ENCODE measurements at places on chromosomes 2 and 18.

- DNase-seq = no peak
These were observed 654 bp upstream of the ASB1 start for GRCh38 chr2:238425979-238426567.

DNA sequence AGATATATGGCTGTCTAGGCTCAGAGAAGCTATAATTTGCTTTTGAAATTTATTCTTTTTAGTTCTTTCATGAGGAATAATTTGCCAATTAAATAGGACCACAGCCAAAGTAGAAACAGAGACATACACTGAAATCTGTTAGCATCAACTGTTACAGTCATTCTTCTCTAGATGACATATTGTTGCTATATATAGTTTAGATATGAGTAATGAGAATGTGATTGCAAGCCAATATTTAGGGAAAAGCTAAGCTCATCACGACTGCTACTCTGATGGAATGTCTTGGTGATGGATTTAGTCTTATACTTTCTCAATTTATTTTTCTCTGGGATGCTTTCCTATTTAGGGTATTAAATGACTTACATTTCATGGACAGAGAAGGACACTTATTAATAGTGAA is 259.1 kb downstream of the LNPK start:
- no peak for DNase-seq

DNA sequence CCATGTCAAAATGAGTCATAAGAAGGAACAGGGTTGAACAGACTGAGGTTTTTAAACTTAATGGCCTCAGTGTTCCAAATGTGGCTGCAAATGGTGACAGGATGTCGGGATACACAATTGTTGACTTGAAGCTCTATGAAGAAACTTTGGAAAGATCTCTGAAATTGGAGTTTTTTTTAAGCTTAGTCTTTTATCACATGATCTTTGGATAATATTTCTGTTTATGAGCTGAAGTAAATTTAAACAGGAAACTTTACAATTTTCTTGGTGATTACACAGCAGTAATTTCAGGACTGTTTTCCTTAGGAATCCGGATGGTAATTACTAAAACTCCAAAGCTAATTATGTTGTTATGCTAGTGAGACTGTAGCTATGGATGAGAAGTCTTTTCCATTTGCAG is 199.1 kb upstream of the NRXN1 start:
- no peak for DNase-seq

DNA sequence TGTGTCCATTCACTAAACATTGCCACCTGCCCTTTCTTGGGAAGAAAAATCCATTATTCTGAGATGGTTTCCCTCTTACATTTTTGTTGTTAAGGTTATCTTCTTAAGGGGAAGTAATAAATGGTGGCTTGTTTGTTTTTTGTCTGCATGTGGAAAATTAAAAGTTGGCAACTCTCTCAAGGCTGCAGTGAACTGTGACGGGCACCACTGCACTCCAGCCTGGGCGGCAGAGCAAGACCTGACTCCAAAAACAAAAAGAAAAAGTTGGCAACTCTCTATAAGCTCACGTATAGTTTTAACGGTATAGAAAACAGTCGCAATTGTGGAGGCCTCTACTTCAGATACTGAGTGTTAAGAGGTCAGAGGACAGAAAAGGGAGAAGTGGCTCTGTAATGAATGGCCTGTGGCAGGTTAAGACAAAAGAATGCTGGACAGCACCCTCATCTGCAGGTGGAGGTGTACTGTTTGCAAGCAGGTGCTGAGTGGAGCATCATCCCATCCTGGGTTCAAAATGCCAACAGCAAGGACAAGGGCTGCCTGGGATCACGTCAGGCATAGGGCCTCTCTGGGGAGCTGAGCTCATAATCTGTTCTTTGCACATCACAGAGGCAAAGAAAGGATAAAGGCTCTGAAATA is 16.7 kb downstream of the L3MBTL4 start:
- DNase-seq = no peak

- no peak for DNase-seq
These were observed 234.6 kb upstream of the SIX3 start for GRCh38 chr2:44706681-44707553.

DNA sequence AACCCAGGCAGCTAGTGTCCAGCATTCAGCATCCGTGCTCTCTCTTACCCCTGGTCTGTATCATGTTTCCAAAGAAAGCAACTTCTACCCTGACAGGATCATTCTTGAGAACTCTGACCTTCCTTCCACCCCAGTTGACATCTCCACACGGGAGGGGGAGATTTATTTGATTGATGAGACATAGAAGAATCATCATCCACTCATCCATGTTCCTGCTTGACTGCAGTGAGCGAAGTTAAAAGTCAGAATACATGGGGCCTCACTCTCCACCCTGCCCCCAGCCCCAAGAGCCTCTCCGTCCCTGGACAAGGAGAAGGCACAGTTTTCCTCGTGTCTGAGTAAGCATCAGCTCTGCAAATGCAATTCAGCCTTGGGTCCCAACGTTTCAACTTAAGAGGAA is 356.0 kb upstream of the TNP1 start:
- no peak for DNase-seq

DNA sequence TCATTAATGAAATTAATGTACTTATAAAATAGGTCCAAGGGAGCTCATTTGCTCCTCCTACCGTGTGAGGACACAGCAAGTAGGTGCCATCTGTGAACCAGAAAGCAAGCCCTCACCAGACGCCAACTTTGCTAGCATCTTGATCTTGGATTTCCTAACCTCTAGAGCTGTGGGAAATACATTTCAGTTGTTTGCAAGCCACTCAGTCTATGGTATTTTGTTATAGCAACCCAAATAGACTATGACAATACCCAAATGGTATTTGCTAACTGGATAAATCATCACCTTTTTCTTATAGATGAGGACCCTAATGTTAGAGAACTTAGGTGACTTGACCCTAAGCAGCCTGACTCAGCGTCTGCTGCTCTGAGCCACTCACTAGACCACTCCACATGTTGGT is 379.6 kb downstream of the HRH4 start:
- DNase-seq = no peak

GRCh38 chr18:54750350-54750749 is 77.9 kb upstream of the RAB27B start:
- DNase-seq = no peak

DNA sequence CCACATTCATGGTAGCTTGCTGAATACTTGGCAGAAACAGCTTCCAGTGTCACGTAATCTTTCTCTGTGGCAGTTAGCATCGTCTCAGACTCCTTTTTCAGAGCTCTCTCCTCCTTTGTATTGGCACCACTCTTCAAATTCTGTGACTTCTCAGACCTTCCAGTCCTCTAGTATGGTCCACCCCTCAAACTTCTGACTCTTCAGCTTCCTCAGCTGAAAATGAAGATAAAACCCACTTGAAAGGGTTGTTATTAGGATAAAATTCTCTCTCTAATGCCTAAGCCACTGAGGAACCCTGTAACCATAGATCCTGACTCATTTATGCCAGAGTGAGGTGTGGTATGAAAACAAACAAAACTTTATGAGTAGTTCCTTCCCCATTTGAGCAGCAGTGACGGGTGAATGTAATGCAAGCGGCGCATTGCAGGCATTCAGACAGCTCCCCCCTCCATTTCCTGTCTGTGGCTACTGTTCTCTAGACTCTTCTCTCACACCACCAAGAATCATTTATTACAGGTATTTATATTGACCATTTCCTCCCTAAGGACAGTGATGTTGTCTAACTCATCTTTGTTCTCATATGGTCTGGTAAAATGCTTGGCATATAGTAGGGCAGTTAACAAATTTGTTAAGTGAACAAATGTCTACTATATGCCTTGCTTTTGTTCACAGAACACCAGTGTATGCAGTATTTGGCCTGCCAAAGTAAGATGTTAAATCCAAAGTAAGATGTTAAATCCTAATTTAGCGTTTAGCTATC is 35.3 kb downstream of the GALNT1 start:
- peak; percentile 90 for DNase-seq

DNA sequence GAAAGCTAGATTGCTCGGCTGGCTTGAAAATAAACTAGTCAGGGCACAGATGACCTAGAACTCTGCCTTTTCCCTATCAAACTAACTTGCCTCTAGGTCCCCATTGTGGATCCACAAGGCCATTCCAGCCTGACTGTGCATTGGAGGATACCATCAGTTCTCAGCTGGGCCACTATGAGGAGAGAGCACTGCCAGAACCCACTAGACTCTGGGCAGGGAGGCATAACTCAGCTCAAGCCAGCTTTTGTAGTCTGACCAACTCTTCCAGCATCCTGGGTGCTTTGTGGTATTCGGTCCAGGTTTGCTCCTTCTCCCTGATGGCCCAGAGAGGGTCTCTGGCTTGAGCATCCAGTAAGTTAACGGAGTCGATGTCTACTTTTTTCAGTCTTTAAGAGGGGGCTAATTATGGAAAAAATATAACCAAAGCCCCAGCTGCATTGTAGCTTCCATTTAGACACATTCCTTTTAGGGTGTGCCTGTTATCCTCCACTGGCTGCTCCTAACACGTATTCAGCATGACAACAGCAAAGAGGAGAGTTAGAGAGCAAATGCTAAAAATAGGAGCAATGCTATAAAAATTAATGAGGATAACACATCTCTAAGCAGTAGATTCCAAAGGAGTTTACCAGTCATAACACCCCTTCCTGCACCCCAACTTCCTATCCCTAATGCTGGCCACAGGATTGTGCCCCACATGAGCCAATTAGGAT is 15.2 kb downstream of the GKN2 start:
- DNase-seq = no peak

- no peak for DNase-seq
These were observed 67.8 kb downstream of the STK39 start for GRCh38 chr2:168179592-168179991.

GRCh38 chr2:10623776-10624175 is 66.0 kb downstream of the NOL10 start:
- DNase-seq = no peak

GRCh38 chr18:48833701-48834412 is 116.9 kb downstream of the SMAD7 start:
- DNase-seq = no peak

DNA sequence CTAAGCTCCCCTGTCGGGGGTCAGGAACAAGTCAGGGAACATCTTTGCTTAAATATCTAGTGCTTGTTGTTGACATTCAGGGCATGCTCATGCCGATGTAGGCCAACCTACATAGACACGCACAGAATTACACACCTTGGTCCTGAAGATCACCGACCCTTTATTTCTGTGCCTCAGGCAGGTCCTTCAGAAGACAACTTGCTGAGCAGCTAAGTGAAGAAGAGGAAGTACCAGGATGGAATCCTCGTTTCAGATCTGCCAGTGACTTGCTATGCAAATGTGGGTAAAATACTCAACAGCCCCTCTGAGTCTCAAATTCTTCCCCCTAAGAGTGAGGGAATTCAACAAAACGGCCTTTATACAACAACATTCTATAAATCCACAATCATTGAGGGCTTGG is 494.7 kb downstream of the BCL11A start:
- DNase-seq = no peak

DNA sequence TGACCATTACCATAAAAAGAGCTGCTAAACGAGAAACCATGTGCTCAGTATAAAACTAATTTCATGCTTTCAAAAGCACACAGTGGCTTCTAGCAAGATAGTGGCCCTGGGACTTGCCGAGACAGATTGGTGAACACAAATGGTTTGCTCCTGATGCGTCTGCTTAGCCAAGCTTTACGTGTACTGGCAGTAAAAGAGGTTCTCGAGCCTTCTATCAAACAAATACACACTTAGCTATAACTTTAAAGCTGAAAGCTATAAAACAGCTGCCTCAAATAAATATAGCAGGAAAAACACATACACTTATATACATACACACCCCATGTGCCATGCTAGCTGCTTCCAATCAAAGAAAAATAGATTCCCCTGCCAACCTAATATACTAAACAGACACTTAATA is 117.0 kb downstream of the ZNF385B start:
- no peak for DNase-seq

- DNase-seq = no peak
These were observed 11.2 kb downstream of the ASPRV1 start for GRCh38 chr2:69950241-69950640.

DNA sequence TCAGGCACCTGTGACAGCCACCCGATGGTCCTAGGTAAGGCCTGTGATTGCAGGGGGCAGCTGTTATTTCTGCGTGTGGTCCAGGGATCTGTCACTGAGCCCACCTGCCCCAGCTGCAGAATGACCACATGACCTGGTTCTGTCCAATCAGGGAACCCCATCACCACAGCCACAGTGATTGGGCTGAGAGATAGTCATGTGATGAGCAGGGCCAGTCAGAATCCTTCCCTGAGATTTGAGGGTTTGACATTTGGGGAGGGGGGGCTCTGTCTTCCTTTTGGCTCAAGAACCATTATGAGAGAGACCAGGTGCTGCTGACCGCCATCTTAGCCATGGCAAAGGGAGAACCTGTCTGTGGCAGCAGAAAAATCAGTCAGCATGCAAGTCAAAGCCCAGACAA is 147.2 kb downstream of the SMAD7 start:
- no peak for DNase-seq

Data from dermis microvascular lymphatic vessel endothelial cell (primary cell).